ENCODE measurements at places on chromosomes 5 and 9.

- no peak for DNase-seq
Measured at GRCh38 chr9:109161471-109161870, 5.6 kb downstream of the FRRS1L start.

- peak; percentile 26 for DNase-seq
Measured at GRCh38 chr5:40781843-40782409, 16.2 kb downstream of the PRKAA1 start.

DNA sequence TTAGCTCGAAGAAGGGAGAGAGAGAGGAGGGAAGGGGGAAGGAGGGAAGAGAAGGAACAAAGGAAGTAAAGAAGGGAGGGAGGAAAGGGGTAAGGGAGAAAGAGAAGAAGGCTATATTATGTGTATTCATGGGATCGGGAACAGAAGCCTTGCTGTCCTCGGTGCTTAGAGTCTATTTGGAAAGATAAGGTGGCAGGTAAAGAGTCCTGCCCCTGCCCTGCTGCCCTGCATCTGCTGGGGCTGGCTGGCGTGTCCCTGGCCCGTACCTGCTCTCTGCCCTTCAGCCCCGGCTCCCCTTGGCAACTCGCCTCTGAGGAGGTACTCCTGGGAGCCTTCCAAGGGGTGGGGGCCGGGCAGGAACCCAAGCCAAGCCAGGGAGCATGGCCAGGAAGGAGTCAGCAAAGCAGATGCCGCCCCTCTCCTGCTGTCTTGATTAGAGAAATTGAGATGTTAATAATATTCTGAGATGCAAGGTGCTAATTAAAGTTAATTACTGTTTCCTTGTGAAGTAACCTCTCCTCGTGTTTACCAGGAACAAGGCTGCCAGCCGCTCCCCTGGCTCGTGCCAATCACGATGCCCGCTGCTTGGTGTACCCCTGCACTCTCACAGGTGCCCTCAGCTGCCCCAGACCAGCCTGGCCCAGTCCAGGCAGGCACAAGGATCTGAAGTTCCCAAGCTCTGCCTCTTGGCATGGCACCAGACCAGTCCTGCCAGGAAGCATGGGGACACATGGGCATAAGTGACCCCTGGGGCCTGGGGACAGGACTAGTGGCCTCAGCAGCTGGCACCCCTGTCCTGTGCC, 36.6 kb downstream of the PCDH1 start:
- DNase-seq, result no peak

GRCh38 chr9:116476935-116477381, 210.1 kb upstream of the TRIM32 start:
- DNase-seq, result no peak

DNA sequence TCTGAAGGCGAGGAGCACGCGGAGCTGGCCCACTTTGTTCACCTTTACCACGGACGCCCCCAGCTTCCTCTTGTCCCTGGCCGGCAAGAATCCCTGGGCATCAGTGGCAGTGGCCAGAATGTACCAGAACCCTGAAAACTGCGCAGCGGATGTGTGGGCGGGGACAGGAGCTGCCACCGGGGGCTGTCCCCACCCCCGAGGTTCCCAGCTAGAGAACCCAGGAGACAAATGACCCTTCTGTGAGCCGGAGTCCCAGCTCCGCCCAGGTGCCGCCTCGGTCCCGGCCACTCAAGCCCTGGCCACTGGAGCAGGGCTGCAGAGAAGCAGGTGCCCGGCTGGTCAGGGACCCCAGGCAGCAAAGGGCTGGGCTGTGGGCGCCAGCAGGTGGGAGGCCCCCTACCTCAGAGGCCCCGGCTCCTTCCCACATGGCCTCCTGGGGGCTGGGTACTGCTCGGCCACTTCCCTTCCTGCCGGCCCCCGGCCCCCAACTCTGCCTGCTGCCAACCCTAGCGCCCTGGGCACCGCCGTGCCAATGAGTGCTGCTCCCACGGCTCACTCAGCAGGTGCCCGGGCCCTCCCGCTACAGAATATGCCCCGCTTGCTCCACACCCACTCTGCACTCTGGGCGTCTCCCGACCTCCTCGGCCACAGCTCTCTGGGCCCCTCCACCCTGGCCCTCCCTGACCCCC, 713 bp downstream of the LCN10 start:
- DNase-seq, result no peak

GRCh38 chr5:138783976-138784375, 30.8 kb downstream of the CTNNA1 start:
- no peak for DNase-seq

DNA sequence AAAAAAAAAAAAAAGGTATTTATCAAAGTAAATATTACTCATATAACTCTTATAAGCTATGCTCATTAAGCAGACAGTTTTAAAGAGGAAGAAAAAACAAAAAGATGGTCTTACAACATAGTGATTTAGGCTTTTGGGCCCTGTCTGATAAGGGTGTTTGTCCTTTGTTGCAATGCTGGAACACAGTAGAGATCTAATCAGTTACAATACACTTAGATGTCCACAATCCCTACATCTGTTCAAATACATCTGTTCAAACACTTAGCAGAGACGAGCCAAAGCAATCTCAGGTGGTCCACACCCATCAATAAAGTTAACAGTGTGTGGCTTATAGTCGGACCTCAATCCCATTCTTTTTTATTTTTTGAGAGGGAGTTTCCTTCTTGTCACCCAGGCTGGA, 11.0 kb downstream of the PRXL2C start:
- no peak for DNase-seq

GRCh38 chr9:113543982-113544303, 80.4 kb downstream of the RGS3 start:
- DNase-seq, result no peak

DNA sequence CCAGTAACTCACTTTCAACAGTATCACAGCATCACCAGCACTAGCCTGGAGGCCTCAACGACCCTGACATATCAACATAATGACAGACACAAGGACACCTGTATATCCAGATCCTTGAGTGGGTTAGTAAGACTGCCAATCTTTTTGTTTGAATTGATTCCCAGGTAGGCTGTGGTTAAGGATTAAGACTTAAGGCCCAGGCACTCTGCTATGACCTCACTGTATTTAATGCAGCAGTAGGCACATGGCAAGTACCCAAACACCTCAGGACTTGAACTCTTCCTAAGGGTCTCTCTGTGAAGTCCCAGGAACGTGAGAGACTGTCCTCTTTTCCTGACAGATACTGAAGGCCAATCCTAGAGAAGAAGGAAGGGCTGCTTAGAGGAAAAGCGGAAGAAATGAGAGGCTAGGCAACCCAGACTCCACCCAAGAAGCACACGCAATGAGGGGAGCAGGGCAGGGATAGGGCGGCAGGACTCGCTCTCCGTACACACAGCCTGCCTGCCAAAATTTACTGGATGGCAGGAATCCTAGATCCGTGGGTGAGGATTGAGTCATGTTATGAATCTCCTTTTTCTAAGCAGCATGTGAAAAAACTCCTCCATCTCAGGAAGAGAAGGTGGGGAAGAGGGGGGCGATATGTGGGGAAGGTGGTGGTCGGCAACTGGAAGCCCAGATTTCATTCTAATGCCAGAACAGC, 93.4 kb downstream of the SIL1 start:
- DNase-seq, result peak; percentile 74

- no peak for DNase-seq
Measured at GRCh38 chr9:135216791-135217441, 129.4 kb downstream of the OLFM1 start.

- no peak for DNase-seq
Measured at GRCh38 chr5:111278858-111279504, 54.8 kb downstream of the CAMK4 start.

GRCh38 chr9:91451431-91452270, 28.0 kb upstream of the NFIL3 start:
- DNase-seq, result no peak

- no peak for DNase-seq
Measured at GRCh38 chr5:54671111-54671531, 153.6 kb downstream of the SNX18 start.

GRCh38 chr9:135439916-135440315, 39.7 kb upstream of the PPP1R26 start:
- DNase-seq, result no peak

DNA sequence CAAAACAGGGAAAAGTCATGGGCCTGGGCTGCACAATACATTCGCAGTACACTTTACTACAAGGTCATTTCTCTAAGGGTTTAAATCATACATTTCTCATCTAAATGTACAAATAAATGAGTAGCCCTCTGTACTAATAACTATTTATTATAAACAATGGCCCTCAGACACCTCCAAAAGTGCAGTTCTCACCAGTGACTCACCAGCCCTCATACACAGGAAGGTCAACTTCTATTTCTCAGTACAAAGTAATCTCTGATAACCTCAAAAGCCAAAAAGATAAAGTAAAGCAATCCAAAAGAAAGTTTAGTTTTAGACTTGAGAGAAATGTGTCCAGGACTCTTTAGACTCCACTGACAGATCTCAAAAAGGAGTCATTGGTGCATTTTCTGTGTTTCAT, 1258.1 kb upstream of the CDH6 start:
- DNase-seq, result no peak

- no peak for DNase-seq
Measured at GRCh38 chr9:79395755-79396154, 176.0 kb upstream of the TLE4 start.

DNA sequence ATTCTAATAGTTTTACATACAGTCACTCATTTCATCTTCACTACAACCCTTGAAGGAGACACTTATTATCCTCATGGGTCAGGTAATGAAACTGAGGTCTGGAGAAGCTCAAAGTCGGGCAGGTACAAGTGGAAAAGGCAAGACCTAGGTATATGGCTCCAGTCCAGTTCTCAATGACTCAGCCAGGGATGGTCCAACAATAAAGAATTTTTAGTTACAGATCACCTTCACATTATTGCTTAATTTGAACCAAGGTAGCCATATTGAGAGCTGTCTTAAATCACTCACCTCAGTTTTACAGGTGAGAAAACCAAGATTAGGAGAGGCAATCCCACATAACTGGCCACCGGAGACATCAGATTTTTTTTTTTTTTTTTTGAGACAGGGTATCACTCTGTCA, 55.4 kb downstream of the PTPN3 start:
- no peak for DNase-seq

DNA sequence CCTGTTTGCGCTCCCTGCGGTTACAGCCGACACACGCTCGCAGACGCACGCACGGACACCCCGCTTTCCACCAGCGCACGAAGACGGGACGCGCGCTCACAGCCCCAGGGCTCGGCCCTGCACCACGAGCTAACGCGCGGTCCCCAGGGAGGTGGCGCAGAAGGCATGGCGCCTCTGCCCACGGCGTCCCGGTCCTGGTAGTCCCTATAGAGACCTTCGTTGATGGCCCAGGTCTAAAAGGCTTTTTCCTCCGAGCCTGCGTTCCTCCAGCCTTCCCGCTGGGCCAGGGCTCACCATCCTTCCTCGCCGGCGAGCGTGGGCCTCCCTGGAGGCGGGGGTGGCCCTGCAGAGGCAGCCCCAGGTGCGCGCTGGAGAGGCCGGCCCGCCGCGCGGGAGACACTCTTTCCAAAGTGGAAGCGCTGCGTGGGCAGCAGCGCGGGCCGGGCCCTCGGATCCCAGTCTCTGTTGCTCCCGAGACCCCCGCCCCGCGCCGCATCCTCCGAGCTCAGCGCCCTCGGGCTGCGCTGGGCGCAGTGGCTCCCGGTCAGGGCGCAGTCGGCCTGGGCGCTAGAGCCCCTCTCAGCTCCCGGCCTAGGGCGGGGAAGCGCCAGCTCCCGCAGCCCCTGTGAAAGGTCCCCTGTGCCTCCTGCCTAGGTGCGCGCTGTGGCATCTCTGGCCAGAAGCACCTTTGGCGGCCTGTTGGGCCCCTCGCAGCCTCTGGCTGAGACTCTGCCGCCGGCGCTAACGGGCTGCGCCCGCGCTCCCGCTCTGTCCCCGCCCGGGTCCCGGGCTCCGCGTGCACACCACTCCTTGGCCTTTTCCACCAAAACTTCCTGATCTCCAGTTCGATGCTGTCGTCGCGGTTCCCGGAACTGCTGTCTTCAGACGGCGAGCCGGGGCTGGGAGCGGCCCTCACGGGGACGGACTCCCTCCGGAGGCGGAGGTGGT, 31.9 kb upstream of the FANCC start:
- DNase-seq, result no peak

DNA sequence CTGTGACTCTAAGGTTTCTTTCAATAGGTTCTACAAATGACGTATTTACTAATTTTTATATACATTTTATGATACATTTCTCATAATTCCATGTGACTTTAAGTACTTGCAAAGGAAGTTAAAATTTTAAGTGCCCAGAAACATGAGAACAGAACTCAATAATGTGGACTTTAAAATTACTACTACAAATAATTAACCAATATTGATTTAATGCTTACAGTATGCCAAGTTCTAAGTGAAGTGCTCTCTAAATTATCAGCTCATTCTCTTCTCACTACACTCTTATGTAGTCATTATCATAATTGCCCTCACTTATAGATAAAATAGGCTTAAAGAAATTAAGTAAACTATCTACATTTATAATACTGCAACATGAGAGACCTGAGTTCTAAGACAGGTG, 1690.7 kb upstream of the CDH9 start:
- no peak for DNase-seq

DNA sequence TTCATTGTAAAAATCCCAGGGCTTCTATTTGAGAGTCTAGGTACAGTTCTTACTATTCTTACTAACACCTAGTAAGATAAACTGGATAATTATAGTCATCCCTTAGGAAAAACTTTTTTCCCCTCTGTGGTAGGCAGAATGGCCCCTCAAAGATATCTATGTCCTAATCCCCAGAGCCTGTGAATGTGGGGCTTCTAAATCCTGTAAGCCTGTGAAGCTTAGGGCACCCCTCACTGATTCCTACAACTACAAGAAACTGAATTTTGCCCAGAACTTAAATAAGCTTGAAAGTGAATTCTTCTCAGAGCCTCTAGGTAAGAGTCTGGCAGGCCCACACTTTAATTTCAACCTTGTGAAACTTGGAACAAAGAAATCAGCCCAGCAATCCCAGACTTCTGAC, 130.1 kb upstream of the ACOT12 start:
- DNase-seq, result no peak

DNA sequence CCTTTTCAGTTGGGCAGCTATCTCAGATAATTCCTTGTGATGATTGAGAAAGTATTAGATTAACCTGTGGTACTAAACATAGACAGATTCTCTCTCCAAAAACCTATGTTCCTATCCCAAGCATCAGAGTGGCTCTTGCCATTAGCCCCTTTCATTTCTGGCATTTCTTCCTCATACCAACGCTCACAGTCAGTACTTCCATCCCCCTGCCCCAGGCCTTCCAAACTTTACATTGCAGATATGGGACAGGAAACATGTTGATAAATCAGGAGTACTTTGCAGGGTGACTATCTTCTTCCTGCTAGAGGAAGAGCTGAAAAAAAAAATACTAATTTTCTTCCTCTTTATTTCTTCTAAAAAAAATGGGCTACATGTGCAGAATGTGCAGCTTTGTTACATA, 442.6 kb upstream of the RGMB start:
- DNase-seq, result no peak

- DNase-seq, result peak; percentile 49
Measured at GRCh38 chr9:93577078-93577974, 942 bp downstream of the PHF2 start.

GRCh38 chr9:136273244-136273865, 27.7 kb upstream of the QSOX2 start:
- no peak for DNase-seq

DNA sequence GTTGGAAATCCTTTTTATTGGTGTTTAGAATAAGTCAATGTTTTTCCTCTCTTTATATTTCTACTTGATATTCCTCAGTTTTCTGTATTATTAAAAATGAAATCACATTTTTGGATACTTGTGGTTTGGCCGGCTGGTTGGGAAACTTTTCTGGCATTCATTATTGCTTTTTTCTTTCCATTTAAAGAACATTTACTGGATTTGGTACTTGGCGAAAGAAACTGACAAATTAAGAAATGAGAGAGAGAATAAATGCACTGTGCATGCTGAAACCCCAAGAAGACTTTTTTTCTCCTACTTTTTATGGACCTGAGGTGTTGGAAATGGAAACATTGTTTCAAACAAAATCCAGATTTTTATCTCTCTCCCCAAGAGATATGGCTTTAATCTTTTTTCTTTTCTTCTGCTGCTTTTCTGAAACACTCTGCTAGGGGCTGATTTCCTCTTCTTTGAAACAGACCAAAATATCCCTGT, 128.4 kb downstream of the SNX18 start:
- DNase-seq, result no peak
